ENCODE measurements at places on chromosomes 5 and 9. TPM values are rescaled to one million over a fixed set of nuclear protein-coding genes. Genes with fewer than 3 reads are reported as not detected.

Gene PFN3
- total RNA-seq: not detected

DNA sequence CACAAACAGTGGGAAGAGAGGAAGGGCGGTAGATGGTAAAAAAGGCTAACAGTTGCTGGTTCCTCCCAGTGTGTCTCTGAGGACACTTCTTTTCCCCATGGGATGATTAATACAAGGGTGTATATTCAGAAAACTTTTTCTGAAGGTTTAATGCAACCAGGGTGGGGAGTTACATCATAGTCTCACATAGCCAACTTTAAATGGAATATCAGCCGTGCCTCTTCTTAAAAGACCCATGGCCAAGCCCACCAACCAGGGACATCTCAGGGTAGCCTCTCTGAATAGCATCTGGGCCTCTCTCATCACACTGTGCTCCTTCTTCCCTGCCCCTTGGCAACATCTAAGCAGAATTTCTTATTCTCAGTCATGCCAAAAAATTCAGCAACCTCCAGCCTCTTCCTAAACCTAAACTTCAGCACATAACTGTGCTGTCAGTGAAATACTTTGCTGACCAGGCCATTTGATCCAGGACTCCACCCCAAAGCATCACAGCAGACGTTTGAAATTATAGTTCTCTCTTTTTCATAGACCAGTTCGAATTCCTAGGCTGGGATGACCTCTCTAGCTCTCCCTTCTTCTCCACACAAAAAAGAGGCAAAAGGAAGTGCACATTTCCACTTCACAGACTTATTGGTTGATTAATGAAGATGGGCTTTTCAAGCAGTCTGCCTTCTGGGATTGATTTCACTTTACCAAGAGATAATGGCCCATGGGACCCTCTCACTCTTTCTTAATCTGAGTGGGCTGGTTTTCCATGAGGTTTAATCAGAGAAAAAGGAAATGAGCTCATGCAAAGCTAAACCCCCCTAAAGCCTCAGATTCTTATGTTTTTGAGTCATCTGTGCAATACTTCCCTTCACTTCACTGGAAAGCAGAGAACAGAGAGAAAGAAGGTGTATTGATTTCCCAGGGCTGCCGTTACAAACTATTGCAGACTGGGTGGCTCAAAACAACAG, 85.1 kb upstream of the RAI14 start:
- DNase-seq: no peak

- no peak for DNase-seq
Measured at GRCh38 chr9:79127661-79128060, 444.1 kb upstream of the TLE4 start.

- no peak for DNase-seq
Measured at GRCh38 chr5:75663579-75664284, 52.5 kb downstream of the ANKDD1B start.

DNA sequence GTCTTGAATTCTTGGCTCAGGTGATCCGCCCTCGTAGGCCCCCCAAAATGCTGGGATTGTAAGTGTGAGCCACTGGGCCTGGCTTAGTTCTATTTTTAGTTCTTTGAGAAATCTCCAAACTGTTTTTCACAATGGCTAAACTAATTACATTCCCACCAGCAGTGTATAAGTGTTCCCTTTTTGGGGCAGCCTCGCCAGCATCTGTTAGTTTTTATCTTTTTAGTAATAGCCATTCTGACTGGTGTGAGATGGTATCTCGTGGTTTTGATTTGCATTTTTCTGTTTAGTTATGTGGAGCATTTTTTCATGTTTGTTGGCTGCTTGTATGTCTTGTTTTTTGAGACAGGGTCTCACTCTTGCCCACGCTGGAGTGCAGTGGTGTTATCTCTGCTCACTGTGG, 28.2 kb downstream of the CNOT6 start:
- no peak for DNase-seq
